ENCODE measurements at places on chromosomes 5 and 9.

GRCh38 chr5:32147236-32147635 is 26.9 kb downstream of the GOLPH3 start:
- no peak for DNase-seq

DNA sequence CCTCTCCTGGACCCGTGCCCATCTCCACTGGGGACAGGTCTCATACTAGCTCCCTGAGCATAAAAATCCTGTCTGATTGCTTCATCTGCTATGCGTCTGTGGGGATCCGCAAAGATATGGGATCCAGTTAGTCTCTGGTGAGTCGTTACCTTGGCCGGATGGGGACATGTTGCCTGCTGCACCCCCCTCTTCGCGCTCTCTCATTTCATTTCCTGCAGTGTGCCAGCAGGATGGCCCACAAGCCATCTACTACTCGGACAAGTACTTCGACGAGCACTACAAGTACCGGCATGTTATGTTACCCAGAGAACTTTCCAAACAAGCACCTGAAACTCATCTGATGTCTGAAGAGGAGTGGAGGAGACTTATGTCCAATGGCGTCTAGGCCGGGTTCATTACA is 17.0 kb upstream of the CEP78 start:
- DNase-seq, result no peak

DNA sequence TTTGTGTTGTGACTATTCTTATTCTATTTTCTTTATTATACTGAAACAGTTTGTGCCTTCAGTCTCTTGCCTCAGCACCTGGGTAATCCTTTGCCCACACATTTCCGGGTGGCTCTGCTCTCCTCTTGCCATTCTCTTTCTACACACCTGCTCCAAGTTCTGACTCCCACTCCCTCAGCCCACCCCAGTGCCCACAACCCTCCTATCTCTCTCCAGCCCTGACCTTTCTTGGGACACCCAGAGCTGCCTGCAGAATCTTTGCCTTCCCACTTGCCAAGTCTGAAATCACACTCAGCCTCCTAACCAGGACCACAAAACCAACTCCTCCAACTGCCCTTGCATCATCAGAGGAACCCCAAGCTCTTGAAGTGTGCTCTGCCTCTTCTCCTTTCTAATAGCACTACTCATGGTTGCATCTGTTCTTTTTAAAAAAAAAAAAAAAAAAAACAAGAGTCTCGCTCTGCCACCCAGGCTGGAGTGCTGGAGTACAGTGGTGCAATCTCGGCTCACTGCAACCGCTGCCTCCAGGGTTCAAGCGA is 4.1 kb downstream of the SWI5 start:
- no peak for DNase-seq

- DNase-seq, result no peak
These were observed 19.1 kb upstream of the SH3PXD2B start for GRCh38 chr5:172473427-172473826.

- DNase-seq, result peak; percentile 60
These were observed 456.5 kb upstream of the CDH9 start for GRCh38 chr5:27494887-27495286.

GRCh38 chr5:146779211-146779869 is 99.2 kb downstream of the PPP2R2B start:
- no peak for DNase-seq

DNA sequence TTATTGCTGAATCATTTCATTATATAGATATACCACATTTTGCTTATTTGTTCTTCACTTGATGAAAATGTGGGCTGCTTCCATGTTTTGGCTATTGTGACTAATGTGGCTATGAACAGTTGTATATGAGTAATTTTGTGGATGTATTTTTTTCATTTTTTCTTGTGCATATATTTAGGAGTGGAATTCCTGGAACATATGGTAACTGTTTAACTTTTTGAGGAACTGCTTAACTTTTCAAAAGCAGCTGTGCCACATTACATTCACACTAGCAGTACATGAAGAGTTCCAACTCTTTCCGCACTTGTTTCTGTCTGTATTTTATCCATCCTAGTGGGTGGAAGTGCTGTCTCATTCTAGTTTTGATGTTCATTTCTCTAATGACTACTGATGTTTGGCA is 67.8 kb downstream of the JAK2 start:
- no peak for DNase-seq
